ENCODE measurements at places on chromosomes 1 and 21. TPM values are rescaled to one million over a fixed set of nuclear protein-coding genes. Genes with fewer than 3 reads are reported as not detected.

The TSACC gene
- total RNA-seq: 0.40 TPM

The HSD3B1 gene
- total RNA-seq: not detected

The FCGR1A gene
- 0.30 TPM for total RNA-seq

The CIART gene
- total RNA-seq: 4.5 TPM

The LENEP gene
- total RNA-seq: not detected

The NUF2 gene
- total RNA-seq: 1.8 TPM

The RXFP4 gene
- not detected for total RNA-seq

The OPRD1 gene
- not detected for total RNA-seq

The OR10J5 gene
- not detected for total RNA-seq

DNA sequence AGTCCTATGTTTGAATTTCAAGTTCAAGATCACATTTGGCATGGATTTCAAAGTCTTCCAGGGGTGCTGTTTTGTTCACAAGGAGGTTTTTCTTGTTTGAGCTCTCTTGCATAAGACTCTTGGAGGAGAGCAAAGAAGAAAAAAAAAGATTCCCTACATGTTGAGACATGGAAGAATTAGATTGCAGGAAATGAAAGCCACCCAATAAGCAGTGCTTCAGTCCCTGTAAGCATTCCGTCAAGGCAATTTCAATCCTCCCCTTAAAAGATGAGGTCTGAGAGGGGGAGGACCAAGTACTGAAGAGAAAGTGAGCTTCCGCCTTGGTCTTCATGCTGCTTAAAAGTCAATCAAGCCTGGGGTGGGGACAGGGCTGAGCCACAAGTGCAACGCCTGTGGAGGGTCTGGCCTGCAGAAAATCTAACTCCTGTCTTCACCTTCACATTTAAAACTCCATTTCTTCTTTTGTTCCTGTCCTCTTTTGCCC, 50.2 kb downstream of the LPAR3 start:
- H3K27ac ChIP-seq: no peak overlapping the region
- no peak overlapping the region for H3K4me3 ChIP-seq
- peaks cover 6% of the 10 kb centered on the region for H3K36me3 ChIP-seq
- H3K27me3 ChIP-seq: peaks cover 30% of the 10 kb centered on the region

GRCh38 chr1:218164930-218165700, 120.0 kb upstream of the RRP15 start:
- H3K4me3 ChIP-seq: peak overlapping the region; percentile 90
- peaks cover 10% of the 10 kb centered on the region for H3K4me1 ChIP-seq
- H3K36me3 ChIP-seq: no peaks in the 10 kb centered on the region
- H3K27ac ChIP-seq: no peak overlapping the region
- DNase-seq: peak; percentile 9

- peaks cover 15% of the 10 kb centered on the region for H3K4me1 ChIP-seq
- no peak for DNase-seq
- peaks cover 12% of the 10 kb centered on the region for H3K36me3 ChIP-seq
These were observed 83.5 kb downstream of the RABGAP1L start for GRCh38 chr1:174242856-174243255.

DNA sequence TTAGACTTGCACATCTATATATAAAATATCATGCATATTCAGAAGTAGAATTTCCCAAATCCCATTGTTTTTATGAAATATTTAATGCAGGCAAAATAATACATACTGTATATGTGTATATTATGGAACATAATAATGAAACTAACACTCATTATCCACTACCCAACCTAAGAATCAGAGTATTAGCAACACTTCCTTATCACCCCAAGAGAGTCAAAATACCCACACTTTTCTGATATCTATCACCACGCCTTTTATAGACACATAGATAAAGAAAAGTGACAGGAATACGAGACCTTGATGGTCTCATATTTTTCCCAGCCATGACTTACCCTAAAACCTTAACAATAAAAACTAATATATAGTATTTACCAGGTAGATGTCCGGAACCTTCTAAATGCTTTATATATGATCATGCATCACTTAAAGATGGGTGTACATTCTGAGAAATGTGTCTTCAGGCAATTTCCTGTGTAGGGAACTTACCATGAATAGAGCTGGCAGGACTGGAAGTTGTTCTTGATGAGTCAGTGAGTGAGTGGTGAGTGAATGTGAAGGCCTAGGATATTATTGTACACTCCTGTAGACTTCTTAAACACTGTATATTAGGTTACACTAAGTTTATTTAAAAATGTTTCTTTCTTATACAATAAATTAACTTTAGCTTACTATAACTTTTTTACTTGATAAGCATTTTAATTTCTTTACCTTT, 45.5 kb downstream of the TNFSF4 start:
- H3K4me3 ChIP-seq: no peak overlapping the region
- no peaks in the 10 kb centered on the region for H3K27me3 ChIP-seq
- no peak overlapping the region for H3K27ac ChIP-seq
- H3K4me1 ChIP-seq: no peaks in the 10 kb centered on the region
- no peak for DNase-seq
- H3K36me3 ChIP-seq: peaks cover 3% of the 10 kb centered on the region

- no peaks in the 10 kb centered on the region for H3K36me3 ChIP-seq
- H3K27me3 ChIP-seq: no peaks in the 10 kb centered on the region
- DNase-seq: no peak
- H3K4me3 ChIP-seq: no peak overlapping the region
- peak overlapping the region; percentile 97 for H3K27ac ChIP-seq
These were observed 19.7 kb downstream of the STPG1 start for GRCh38 chr1:24393892-24394291.

GRCh38 chr1:54950369-54951163, 29.9 kb upstream of the TMEM61 start:
- peaks cover 8% of the 10 kb centered on the region for H3K27me3 ChIP-seq
- peak; percentile 20 for DNase-seq
- peak overlapping the region; percentile 45 for H3K4me3 ChIP-seq
- H3K36me3 ChIP-seq: no peaks in the 10 kb centered on the region

- H3K4me1 ChIP-seq: peaks cover 28% of the 10 kb centered on the region
- no peaks in the 10 kb centered on the region for H3K27me3 ChIP-seq
- DNase-seq: no peak
- H3K4me3 ChIP-seq: peak overlapping the region; percentile 99
These were observed 1.4 kb downstream of the LYPLA2 start for GRCh38 chr1:23792151-23792945.

- no peak overlapping the region for H3K27ac ChIP-seq
- DNase-seq: no peak
- no peaks in the 10 kb centered on the region for H3K36me3 ChIP-seq
- H3K4me1 ChIP-seq: no peaks in the 10 kb centered on the region
These were observed 33.2 kb downstream of the ROR1 start for GRCh38 chr1:63807046-63807445.

- H3K36me3 ChIP-seq: peaks cover 2% of the 10 kb centered on the region
- no peak overlapping the region for H3K27ac ChIP-seq
These were observed 126.9 kb downstream of the RNF220 start for GRCh38 chr1:44531785-44532566.

DNA sequence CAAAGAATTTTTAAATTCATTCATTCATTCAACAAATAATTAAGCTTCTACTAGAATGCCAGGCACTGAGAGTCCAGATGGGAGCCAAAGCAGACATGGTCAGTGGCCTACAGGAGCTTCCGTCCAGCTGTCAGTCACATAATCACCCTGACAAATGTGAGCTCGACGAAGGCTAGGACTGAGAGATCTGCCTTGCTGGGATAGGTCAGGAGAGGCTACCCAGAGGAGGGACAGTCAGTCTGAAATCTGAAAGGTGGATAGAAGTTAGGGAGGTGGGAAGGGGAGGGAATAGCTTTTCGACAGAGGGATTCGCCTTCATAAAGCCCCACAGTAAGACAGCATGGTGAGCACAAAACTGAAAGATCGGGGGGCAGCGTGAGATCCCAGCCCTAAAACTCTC, 8.3 kb downstream of the EPHX1 start:
- no peaks in the 10 kb centered on the region for H3K36me3 ChIP-seq
- no peaks in the 10 kb centered on the region for H3K4me1 ChIP-seq
- H3K27me3 ChIP-seq: no peaks in the 10 kb centered on the region
- peak overlapping the region; percentile 14 for H3K27ac ChIP-seq

DNA sequence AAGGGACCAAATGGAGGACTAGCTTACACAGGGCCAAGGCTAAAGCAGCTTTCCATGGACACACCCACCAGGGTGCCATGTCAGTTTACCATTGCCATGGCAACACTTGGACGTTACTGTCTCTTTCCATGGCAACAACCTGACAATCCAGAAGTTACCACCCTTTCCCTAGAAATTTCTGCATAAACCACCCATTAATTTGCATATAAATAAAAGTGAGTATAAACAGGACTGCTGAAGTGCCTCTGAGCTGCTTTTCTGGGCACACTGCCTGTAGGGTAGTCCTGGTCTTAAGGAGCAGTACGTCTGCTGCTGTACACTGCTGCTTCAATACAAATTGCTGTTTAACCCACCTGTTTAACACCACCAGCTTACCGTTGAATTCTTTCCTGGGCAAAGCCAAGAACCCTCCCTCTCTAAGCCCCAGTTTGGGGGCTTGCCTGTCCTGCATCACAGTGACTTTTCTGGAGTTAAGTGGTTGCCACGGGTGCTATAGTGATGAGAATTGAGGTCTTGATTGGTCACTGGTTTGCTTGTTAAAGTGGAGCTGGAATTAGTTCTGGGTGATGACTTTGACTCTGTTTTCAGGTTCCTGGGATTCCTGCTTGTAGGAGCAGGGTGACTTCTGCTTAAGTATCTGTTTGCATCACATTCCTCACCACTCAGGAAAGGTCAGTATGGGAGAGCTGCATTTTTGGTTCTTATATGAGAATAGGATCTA, 83.2 kb downstream of the CLDN17 start:
- DNase-seq: no peak
- H3K36me3 ChIP-seq: no peaks in the 10 kb centered on the region
- no peaks in the 10 kb centered on the region for H3K4me1 ChIP-seq
- H3K27ac ChIP-seq: no peak overlapping the region
- no peak overlapping the region for H3K4me3 ChIP-seq
- no peaks in the 10 kb centered on the region for H3K27me3 ChIP-seq

DNA sequence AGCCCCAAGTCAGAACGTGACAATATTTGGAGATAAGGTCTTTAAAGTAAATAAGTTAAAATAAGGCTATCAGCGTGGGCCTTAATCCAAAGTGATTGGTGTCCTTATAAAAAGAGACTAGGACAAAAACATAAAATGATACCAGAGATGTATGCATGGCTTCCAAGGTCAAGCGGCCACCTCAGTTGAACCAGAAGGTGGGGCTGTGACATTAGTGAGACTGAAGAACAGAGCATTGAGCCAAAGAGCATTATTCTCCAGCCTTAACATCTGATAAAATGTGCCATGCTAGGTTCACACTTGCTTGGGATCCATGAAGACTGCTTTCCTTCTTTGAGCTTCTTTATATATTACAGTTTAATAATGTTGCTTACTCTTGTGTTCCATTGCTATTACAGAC, 554.6 kb downstream of the PLA2G4A start:
- no peaks in the 10 kb centered on the region for H3K27me3 ChIP-seq
- no peaks in the 10 kb centered on the region for H3K36me3 ChIP-seq
- H3K4me3 ChIP-seq: no peak overlapping the region
- DNase-seq: no peak

GRCh38 chr1:66438501-66438900, 95.5 kb upstream of the SGIP1 start:
- peak overlapping the region; percentile 31 for H3K4me3 ChIP-seq
- no peak for DNase-seq
- H3K36me3 ChIP-seq: peaks cover 4% of the 10 kb centered on the region
- no peaks in the 10 kb centered on the region for H3K27me3 ChIP-seq

GRCh38 chr1:82161700-82162141, 361.0 kb downstream of the ADGRL2 start:
- no peak overlapping the region for H3K27ac ChIP-seq
- H3K4me3 ChIP-seq: peak overlapping the region; percentile 19
- H3K27me3 ChIP-seq: no peaks in the 10 kb centered on the region
- no peak for DNase-seq
- H3K36me3 ChIP-seq: no peaks in the 10 kb centered on the region
- no peaks in the 10 kb centered on the region for H3K4me1 ChIP-seq

DNA sequence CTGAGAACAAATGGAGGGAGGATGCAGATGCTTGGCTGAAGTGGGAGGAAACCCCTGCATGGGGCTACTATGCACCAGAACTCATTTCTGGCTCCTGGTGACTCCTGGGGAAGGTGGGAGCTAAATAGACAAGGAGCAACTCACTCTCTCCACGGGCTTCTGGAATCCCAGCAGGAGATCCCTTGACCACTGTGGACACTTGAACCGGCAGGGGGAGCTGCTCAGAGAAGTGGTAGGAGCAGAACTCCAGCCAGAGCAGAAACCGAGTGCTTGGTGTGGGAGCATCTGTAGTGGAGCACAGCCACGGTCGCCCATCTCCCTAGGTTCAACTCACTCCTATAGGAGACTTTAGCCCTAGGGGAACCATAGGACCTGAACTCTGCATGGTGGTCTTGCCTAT, 205.6 kb upstream of the GJB5 start:
- H3K36me3 ChIP-seq: no peaks in the 10 kb centered on the region
- H3K27ac ChIP-seq: no peak overlapping the region
- DNase-seq: no peak
- peaks cover 16% of the 10 kb centered on the region for H3K27me3 ChIP-seq
- H3K4me3 ChIP-seq: no peak overlapping the region
- H3K4me1 ChIP-seq: no peaks in the 10 kb centered on the region

- no peaks in the 10 kb centered on the region for H3K27me3 ChIP-seq
- H3K27ac ChIP-seq: no peak overlapping the region
- H3K4me3 ChIP-seq: no peak overlapping the region
- no peaks in the 10 kb centered on the region for H3K36me3 ChIP-seq
- H3K4me1 ChIP-seq: peaks cover 4% of the 10 kb centered on the region
- DNase-seq: no peak
These were observed 101.4 kb downstream of the PBX1 start for GRCh38 chr1:164660412-164660772.

- H3K27ac ChIP-seq: peak overlapping the region; percentile 39
- peaks cover 6% of the 10 kb centered on the region for H3K36me3 ChIP-seq
These were observed 17.2 kb downstream of the PPT1 start for GRCh38 chr1:40079774-40080400.

DNA sequence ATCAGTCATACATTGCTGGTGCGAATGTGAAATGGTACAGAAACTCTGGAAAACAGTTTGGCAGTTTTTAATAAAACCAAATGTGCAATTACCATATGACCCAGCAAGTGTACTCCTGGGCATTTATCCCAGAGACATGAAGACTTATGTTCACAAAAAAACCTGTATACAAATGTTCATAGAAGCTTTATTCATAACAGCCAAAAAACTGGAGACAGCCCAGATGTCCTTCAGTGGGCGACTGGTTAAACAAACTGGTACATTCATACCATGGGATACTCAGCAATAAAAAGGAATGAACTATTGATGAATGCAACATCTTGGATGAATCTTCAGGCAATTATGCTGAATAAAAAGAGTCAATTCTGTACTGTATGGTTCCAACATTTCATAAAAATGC, 97.8 kb downstream of the DTL start:
- no peak for DNase-seq
- H3K27me3 ChIP-seq: no peaks in the 10 kb centered on the region
- peaks cover 2% of the 10 kb centered on the region for H3K4me1 ChIP-seq
- no peak overlapping the region for H3K4me3 ChIP-seq
- H3K27ac ChIP-seq: no peak overlapping the region
- peaks cover 2% of the 10 kb centered on the region for H3K36me3 ChIP-seq

DNA sequence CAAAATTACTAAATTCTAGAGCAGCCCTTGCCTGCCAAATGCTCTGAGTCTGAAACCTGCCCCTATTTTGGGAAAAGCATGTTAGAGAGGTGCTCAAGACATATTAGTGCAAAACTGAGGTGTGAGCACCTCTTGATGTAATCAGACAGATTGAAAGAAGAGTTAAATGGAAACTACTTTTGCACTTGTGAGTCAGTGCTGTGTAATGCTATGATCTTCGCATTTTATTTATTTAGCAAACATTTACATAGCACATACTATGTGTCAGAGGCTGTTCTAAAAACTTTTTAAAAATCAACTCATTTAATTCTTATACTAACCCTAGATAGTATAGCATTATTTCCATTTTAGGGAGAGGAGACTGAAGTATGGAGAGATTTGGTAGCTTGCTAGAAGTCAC, 138.1 kb downstream of the ELAVL4 start:
- no peaks in the 10 kb centered on the region for H3K36me3 ChIP-seq
- no peak for DNase-seq
- no peak overlapping the region for H3K27ac ChIP-seq
- peaks cover 27% of the 10 kb centered on the region for H3K27me3 ChIP-seq

Data from T-helper 17 cell (primary cell).